ENCODE measurements at places on chromosomes 5 and 9.
A peak's percentile ranks its signal among the peaks of the same experiment; 100 is the strongest.

DNA sequence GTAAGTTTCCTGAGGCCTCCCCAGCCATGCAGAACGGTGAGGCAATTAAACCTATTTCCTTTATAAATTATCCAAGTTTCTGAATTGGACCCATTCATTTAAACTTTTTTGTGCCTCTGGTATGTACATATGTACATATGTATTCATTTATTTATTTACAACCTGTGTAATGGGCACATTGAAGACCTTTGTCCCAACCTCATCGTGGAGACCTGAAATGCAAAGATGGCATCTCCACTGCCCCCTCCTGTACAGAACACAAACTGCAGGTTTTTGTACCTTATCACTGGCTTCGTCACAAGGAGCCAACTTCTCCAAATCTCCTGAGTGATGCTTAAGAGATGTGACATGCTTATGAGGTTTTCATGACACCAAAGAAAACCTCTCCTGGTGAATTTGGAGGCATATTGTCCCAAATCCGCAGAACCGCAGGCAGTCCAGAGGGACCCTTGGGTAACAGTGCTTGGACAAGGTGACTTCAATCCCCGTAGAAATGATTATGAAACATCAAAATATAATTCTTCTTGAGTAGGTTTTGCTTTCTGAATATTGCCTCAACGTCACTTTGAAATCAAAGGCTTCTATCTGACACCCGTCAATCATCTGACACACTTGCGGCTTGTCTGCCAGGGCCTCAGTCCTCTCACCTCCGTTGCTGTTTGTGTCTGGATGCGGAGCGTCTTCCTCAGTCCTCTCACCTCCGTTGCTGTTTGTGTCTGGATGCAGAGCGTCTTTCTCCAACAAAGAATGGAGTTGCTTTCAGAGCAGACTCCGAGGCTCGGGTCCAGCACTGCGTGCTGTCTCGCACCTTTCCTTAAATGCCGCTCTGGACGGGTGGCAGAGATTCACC is 135.0 kb upstream of the IRX4 start:
- DNase-seq = no peak

- peak; percentile 73 for DNase-seq
These were observed 7.7 kb upstream of the SKP1 start for GRCh38 chr5:134184155-134185135.

GRCh38 chr5:5798462-5798861 is 376.0 kb downstream of the ICE1 start:
- no peak for DNase-seq

DNA sequence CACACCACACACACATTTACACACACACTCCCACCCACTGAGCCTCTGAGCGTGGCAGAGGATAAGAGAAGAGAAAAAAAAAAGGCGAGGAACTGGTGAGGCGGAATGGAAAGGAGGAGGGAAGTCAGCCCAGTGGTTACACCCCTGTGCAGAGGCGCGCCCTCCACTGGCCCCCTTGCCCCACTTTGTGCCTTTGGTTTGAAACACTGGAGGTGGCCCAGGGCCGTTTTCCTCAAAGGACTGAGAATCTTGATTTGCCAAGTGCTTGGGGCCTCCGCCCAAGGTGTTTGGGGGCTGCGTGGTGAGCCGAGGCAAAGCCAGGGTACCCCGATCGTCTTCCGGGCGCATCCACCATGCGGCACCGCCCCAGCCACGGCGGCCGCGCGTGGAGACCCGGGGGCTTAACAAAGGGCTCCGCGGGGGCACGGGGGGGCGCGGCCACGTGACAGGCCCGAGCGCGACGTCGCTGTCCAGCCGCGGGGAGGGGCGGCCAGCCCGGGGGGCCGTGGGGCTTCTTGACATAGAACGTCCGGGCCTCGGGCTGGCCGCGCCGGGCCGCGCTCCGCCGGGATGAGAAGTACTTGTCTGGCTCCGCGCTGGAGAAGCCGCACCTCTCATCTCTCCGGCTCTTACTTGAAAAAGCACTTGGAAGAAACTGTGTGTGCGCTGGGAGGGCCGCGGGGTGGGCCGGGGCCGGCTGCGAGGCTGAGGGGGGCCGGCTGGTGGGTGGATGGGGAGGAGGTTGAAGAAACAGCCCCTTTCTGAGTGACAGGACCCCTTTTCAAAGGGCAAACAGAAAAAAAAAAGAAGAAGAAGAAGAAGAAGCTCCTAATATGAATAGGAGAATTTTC is 21.0 kb downstream of the NR2F1 start:
- DNase-seq = no peak

DNA sequence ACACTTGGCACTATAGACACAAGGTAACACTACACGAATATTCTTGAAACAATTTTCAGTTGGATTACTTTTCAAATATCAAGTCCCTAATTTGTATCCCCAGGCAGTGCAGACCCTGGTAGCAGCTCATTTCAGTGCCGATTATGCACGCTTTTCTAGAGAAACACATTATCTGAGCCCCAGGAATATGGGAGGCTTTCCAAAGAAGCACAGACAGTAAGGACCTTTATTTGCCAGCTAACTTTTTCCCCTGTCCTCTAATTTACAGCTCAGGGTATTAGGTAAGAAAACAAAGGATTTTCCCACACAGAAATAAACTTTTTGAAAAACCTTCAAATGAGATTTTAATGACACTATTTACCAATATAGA is 852.3 kb upstream of the DMAC1 start:
- no peak for DNase-seq

GRCh38 chr5:61048534-61048933 is 103.5 kb downstream of the NDUFAF2 start:
- no peak for DNase-seq

Measured in left colon (tissue), 2 donors.